ENCODE measurements at places on chromosomes 11 and 22. TPM values are rescaled to one million over a fixed set of nuclear protein-coding genes. Genes with fewer than 3 reads are reported as not detected.

The SEPTIN3 gene
- 0.48 TPM for total RNA-seq

The OR5P2 gene
- total RNA-seq, result not detected

The MRPL40 gene
- 32.7 TPM for total RNA-seq

The CECR2 gene
- 1.2 TPM for total RNA-seq

DNA sequence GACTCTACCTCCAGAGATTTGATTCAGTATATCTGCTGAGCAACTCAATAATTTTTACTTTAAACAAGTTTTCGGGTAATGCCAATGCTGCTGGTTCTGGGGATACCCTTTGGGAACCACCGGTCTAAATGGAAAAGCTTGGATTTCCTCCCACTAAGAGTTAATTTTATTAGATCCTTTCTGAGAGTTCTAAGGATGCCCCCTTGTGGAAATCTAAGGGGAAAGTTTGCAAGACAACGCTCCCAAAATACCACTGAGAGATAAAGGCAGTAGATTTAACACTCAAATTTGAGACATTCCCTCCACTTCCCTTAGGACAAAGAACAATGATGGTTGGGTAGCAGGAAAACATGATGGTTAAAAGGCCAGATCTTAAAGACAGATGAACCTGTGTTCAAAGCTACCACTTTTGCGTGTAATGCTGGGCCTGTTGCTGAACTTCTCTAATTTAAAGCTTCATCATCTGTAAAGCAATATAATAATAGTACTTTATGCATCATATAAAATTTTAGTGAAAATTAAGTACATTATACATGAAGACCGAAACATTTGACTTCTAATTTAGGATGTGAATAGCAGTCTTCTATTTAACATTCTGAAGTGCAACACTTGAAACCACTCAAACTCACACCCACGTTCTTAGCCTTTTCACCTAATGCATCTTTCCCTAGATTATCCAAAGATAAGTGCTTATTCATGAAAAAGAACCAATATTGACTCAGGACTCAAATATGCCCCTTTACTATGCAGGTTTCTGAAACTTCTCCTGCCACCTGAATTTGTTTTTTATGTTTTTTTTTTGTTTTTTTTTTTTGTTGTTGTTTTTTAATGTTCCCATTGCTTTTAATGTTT lies 110.1 kb upstream of the LUZP2 start:
- peak; percentile 25 for DNase-seq

- no peak for DNase-seq
Observed at GRCh38 chr22:19419086-19419463, 12.5 kb downstream of the HIRA start.

- no peak for DNase-seq
Observed at GRCh38 chr11:2548596-2548995, 103.8 kb downstream of the KCNQ1 start.
